ENCODE measurements at places on chromosomes 13 and 19. TPM values are rescaled to one million over a fixed set of nuclear protein-coding genes. Genes with fewer than 3 reads are reported as not detected.

LYL1 gene
- 2.5 TPM for total RNA-seq

RTBDN gene
- total RNA-seq, result not detected

SIGLEC7 gene
- total RNA-seq, result not detected

- DNase-seq, result no peak
Measured at GRCh38 chr19:39524495-39524894, 8.2 kb downstream of the EID2B start.

GRCh38 chr13:34416971-34417380 is 525.1 kb upstream of the NBEA start:
- DNase-seq, result no peak

- DNase-seq, result no peak
Measured at GRCh38 chr19:49368711-49369358, 5.2 kb downstream of the DKKL1 start.

- no peak for DNase-seq
Measured at GRCh38 chr13:106241974-106242953, 293.2 kb downstream of the EFNB2 start.

DNA sequence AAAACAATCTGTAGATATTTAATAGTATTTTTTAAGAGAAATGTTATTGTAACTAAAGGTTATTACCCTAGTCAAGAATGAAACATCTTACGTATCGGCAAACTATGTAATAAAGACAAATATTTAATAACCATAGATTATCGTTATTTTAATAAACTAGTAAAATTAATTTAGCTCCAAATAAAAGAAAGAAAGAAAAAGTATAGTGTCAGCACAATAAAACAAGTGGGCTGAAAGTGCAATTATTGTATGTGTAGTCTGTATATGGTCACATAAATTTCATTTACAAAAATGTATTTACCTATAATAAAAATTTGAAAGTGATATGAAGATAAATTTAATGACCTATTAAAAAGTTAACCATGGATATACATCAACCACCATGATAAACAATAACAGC is 1258.4 kb upstream of the MIR17HG start:
- no peak for DNase-seq

DNA sequence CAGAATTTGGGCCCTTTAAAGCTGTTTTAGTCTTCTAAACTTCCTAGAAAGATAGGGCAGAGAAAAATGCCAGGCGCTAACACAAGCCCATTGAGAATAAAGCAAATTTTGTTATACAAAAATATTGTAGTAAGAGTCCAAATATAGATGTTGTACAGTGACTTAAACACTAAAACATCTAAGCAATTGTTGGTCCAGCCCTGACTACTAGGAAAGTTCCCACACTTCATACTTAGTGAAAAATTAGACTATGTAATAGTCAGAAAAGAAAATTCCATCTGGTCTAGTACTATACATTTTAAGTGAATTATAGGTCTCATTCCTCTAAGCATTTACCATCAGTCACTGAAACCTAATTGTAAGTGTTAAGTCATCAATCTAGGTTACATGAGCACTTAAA is 1518.3 kb upstream of the SLC10A2 start:
- DNase-seq, result no peak
